ENCODE measurements at places on chromosomes 12 and 14. TPM values are rescaled to one million over a fixed set of nuclear protein-coding genes. Genes with fewer than 3 reads are reported as not detected.

DNA sequence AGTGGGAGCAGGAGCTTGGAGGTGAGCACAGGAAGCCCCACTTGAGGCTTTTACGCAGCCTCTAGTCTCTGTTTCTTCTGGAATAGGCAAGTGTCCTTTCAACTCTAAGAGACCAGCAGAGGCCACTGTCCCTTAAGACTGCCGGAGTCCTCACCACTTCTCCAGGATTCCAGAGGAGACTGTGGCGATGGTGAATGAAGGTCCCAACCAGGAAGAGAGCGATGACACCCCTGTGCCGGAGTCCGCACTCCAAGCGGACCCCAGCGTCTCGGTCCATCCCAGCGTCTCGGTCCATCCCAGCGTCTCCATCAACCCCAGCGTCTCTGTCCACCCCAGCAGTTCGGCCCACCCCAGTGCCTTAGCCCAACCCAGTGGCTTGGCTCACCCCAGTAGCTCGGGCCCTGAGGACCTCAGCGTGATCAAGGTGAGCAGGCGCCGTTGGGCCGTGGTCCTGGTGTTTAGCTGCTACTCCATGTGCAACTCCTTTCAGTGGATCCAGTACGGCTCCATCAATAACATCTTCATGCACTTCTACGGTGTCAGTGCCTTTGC, 442 bp downstream of the FLVCR2 start:
- DNase-seq: peak; percentile 51

DNA sequence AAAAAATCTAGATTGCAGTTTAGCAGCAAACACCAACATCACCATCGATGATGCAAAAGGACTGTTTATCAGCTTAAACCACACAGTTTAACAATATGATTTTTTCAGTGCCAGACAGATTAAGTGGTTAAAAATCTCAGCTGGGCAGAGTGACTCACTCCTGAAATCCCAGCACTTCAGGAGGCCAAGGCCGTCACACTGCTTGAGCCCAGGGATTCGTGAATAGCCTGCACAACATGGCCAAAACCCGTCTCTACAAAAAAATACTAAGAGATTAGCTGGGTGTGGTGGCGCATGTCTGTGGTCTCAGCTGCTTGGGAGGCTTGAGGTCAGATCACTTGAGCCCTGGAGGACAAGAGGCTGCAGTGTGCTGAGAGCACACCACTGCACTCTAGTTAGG, 8.9 kb downstream of the RSRC2 start:
- no peak for DNase-seq

DNA sequence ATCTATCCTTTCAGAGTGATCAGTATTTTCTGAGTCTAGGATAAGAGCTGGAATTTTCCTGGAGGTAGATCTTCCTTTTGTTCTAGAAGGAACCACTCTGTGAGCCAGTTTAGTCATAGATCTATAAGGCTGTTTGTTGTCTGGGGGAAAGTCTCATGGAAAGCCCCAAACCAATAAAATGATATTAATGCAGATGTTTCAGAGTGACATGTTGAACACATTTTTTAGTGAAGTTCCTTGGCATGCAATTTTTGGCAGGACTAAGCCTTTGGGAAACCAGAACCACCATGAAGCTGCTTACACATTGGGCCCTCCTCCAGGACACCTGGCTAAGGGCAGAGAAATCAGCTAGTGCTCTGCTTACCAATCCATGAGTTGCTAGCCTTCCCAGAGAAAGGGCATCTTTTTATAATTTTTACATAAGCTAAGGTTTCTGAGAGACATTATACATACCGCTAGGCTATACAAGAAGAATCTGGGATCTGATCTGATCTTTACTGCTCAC, 101.5 kb upstream of the PCED1B start:
- DNase-seq: no peak

DNA sequence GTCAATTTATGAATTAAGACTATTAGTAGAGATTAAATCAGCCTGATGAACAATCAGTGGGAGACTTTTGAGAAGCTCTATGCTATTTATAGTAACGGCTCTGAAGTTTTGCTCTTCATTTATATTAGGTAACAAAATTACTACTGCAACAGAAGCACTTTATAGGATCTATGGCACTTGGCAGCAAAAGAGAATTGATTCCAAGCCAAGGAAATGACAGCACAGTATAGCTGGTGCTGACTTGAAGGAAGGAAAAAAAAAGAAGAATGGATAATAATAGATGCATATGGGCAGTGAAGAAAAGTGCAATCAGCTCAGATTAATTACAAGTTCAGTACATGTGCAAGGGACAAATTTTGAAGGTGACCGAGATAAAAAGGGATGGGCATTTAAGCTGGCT, 228.2 kb upstream of the PPFIA2 start:
- no peak for DNase-seq

DNA sequence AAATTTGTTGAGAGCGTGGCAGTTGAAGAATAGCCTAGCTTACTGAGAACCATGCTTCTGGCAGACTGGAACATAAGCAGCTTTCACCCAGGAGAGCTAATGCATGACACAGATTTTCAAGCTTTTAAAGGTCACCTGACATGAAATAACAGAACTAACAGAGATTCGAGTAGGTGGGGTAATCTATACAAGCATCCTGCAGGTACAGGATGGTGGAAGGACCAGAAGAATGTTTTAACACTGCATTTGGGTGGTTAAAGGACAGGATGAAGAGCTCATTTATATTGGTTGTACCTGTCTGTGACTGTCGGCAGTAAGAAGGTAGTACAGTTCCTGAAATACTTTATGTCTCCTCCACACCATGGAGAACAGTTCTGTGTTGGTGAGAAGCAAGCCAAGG, 8.9 kb downstream of the PELI2 start:
- no peak for DNase-seq

GRCh38 chr14:50961605-50962221, 17.4 kb upstream of the PYGL start:
- DNase-seq: peak; percentile 31

GRCh38 chr14:26213846-26214575, 383.8 kb downstream of the NOVA1 start:
- DNase-seq: no peak

GRCh38 chr12:18239526-18239925, 21.8 kb upstream of the PIK3C2G start:
- DNase-seq: no peak

DNA sequence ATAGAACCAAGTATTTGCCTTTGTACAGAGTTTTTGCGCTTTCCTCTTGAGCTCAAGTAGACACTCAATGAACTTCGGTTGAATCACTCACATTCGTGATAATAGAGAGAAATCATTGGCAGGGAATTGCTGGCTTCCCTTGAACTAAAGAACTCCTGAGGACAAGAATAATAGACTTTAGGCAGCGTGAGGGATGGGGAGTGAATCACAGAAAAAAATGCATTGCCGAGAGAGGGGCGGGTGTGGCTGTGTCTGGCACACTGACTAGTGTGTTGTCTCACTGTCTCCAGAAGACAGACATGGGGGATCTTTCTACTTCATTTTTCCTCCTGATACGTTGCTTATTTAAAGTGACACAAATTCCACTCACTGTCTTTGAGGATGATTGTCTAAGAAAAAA, 805.2 kb downstream of the BCL11B start:
- no peak for DNase-seq

GRCh38 chr12:127726671-127727315, 540.2 kb upstream of the TMEM132C start:
- DNase-seq: no peak

- DNase-seq: no peak
Measured at GRCh38 chr12:16096273-16096849, 181.1 kb downstream of the SLC15A5 start.

DNA sequence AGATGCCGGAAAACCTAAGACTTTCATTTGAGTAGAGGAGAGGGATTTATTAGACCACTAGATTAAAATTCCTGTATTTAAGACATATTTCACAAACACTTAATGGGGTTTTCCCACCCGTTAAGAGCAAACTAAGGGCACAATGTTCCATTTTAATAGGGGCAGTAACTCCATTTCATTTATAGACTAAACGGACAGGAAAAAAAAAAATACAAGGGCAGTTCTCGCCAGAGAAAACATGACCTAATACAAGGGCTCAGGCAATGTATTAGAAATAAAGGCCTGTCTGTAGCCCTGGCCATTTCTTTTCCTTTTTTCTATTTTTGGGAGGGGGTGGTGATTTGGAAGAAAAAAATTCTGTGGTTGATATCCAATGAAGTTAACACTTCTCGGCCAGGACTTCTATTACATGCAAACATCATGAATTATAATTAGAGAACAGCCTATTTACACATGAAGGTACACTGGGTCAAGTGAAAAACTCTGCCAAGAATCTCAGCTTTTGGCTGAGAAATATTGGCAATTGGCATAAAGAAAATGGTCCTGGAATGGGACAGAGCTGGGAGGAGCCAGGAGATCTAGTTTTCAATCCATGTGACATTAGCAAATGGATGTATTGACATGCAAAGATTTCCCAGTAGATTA, 641.1 kb upstream of the TBX3 start:
- DNase-seq: no peak

DNA sequence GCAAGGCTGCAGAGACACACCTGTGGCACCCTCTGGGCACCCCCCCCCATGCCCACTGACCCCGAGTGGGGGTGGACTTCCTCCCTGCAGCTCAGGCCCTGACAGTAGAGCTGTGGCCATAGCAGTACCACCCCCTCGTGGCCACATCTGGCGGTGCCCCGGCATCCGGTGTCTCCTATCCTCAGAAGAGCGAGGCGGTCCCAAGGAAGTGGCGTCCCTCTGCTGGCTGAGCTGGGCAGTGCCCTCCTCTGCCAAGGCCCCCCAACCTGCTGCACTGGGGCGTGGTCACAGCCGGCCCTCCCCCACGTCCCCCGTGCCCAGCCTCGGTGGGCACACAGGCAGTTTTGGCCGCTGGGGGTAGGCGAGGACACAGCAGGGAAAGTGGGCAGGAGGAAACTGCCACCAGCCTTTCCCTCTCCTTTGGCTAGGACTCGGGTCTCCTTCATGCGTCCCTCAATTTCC, 6.0 kb upstream of the SLC6A12 start:
- peak; percentile 64 for DNase-seq

GRCh38 chr14:100416081-100416680, 93.0 kb downstream of the SLC25A47 start:
- DNase-seq: no peak

DNA sequence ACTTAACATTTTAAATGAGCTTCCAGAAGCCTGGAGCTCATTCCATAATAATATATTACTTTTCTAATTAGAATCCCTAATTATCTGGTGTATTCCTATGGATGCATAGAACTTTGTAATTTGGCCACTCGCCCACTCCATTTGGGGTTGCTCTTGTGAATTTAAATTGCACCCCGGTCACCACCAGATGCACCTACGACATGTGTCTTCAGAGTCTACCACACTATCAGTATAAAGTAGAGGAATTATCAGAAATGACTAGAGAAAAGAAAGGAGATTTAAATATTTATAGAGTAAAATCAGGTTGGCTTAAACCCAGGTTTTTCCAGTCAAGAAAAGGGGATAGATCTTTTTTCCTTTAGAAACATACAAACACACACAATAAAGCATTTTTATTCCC, 145.8 kb upstream of the DCN start:
- no peak for DNase-seq

GRCh38 chr12:65946821-65947220, 122.5 kb downstream of the HMGA2 start:
- DNase-seq: no peak

- no peak for DNase-seq
Measured at GRCh38 chr14:73613419-73613963, 1.2 kb downstream of the ACOT6 start.

- DNase-seq: no peak
Measured at GRCh38 chr12:93167841-93168492, 209.8 kb upstream of the NUDT4 start.

- DNase-seq: no peak
Measured at GRCh38 chr12:12807970-12808702, 5.0 kb upstream of the DDX47 start.

DNA sequence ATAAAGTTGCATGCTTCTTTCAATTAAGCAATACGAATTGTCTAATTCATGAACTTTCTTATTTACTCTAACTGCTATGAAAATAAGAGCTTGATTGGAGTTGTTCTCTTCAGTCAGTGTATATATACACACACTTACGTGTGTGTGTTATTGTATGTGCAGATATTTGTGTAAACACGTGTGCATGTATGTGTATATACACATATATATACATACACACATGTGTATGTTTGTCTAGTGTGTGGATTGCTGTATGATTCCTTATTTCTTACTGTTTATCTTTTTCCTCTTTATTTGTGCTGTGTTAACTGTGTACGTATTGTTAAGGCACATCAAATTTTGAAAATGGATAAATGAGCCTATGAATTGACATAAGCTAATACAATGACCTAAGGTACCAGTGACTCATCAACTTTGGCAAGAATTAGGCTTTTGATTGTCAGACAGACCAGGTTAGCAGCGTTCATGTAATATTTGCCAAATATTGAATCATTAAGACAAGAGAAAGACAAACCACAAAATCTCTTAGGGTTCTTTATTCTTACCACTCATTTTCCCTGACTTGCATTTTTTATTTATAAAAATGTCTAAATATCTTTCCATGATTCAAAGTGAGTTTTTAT, 423.9 kb downstream of the SOX5 start:
- DNase-seq: no peak

DNA sequence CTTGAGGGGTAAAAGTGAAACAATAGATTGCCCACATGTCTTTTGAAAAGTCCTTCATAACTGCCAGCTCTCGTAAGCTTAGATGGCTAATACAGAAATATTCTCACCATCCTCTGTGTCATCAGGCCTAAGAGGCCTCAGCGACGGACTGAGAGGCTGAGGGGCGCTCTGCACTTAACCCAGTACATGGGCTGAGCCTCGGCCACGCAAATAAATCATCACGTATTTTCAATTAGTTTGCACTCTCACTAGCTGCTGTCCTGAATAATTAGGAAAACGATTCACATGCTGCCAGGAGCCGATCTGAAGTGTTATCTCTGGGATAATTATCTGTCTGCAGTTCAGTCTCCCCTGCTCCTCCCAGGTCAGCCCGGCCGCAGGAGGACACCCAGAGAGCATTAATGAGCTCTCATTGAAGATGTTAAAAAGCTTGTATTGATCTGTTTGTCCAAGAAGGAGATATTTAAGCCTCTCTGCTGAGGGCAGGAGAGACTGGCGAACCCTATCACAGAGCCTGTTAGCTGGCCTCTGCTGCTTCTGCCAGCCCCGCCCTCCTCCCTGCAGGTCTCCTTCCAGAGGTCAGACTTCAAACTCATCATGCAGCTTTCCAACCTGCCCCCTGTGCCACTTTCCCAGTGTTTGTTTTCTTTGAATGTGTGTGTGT, 1051.3 kb downstream of the VRK1 start:
- DNase-seq: no peak

The IL31 gene
- not detected for total RNA-seq

The EID3 gene
- total RNA-seq: 4.6 TPM

The KRT82 gene
- total RNA-seq: not detected

The CSRNP2 gene
- 20.8 TPM for total RNA-seq

The NAV3 gene
- 2.6 TPM for total RNA-seq

The CCDC175 gene
- not detected for total RNA-seq

The TOMM20L gene
- total RNA-seq: not detected

The RD3L gene
- total RNA-seq: not detected

The NOP9 gene
- total RNA-seq: 10.6 TPM

The HOXC4 gene
- total RNA-seq: not detected

The KRT2 gene
- total RNA-seq: not detected

The GPX2 gene
- 26.7 TPM for total RNA-seq

The IAPP gene
- total RNA-seq: 3.6 TPM

The ARHGEF40 gene
- 58.4 TPM for total RNA-seq

Data from body of pancreas (tissue), 4 donors.